Stimulated activated CD8-positive, alpha-beta memory T cell treated with anti-CD3 and anti-CD28 coated beads, Interleukin-7, amount 100 ng/mL, for 1 hour (primary cell): ENCODE measurements at places on chromosomes 4 and X.

DNA sequence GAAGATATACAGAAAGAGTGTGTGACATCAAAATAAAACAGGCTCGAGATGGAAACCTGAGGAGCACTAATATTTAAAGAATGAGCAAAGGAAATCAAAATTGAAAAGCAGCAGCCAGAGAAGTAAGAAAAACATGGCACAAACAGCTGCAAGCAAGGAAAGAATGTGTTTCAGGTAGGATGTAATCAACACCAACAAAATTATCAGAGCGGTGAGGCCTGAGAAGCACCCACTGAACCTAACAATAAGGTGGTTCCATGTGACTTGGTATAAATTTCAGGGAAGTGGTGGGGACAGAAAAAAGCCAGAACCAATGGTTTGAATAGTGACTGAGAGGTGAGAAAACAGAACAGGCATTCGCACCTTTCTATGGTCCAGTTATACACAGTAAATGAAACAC lies 11.5 kb downstream of the SLC39A8 start:
- DNase-seq = no peak

DNA sequence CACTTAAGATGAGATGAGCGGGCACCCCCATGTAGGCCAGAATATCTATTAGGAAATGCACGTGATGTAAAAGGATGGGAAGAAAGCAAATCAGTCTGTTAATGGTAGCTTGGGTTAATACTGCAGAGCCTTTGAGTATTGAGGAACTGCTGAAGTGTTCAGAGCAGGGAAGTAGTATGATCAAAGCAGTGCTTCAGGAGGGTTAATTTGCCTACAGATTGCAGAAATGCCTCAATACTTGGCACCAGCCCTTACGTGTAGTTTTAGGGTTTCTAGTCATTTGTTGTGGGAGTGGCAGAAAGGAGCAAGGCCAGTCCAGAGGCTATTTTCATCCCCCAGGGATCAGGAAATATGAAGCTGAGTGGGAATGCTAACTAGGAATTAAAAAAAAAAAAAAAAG lies 19.7 kb downstream of the ZFX start:
- DNase-seq = no peak

GRCh38 chrX:73525928-73526690 lies 36.9 kb upstream of the CHIC1 start:
- no peak for DNase-seq

DNA sequence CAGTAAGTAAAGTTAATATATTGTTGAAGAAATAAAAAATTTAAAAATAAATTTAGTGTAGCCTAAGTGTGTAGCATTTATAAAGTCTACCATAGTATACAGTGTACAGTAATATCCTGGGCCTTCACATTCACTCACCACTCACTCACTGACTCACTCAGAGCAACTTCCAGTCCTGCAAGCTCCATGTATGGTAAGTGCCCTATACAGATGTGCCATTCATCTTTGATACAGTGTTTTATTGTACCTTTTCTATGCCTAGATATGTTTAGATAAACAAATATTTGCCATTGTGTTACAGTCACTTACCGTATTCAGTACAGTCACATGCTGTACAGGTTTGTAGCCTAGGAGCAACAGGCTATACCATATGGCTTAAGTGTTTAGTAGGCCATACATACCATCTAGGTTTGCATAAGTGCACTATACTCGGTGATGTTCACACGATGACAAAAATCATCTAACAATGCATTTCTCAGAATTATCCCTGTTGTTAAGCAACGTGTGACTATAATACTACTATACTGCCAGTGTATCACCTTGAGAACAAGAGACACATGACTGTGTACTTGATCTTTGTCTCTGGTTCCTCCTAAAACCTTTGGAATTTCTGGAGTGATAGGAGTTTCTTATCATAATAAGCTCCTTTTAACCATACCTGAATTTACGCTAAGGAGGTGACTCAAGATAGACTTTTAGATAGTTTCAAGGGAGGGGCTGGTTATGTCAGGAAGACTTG lies 25.8 kb upstream of the SEPTIN11 start:
- DNase-seq = no peak

GRCh38 chr4:36267486-36268268 lies 13.7 kb upstream of the DTHD1 start:
- no peak for DNase-seq

- DNase-seq = no peak
These were observed 145.5 kb upstream of the MAMLD1 start for GRCh38 chrX:150217609-150218008.

GRCh38 chr4:136036744-136037143 lies 1495.5 kb downstream of the PCDH18 start:
- DNase-seq = no peak

DNA sequence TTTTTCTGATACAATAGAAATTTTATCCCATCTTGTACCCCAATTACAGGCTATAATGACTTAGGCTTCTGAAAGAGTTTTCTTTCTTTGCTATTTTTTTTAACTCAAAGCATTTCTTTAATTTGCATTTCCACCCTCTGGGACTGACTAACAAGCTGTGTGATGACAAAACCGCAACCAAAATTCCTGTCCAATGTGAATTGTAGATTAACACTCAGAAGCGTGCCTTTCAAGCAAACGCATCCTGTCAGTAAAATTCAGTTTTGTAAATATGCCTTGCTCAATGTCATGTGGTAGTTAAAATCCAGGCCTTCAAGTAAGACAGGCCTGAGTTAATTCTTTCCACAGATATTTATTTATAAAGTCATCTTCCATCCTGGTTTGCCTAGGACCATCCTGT lies 50.3 kb downstream of the STK32B start:
- DNase-seq = no peak

GRCh38 chrX:19855700-19856381 lies 31.6 kb downstream of the SH3KBP1 start:
- no peak for DNase-seq

GRCh38 chr4:106614441-106614840 lies 245.9 kb upstream of the GIMD1 start:
- DNase-seq = no peak

DNA sequence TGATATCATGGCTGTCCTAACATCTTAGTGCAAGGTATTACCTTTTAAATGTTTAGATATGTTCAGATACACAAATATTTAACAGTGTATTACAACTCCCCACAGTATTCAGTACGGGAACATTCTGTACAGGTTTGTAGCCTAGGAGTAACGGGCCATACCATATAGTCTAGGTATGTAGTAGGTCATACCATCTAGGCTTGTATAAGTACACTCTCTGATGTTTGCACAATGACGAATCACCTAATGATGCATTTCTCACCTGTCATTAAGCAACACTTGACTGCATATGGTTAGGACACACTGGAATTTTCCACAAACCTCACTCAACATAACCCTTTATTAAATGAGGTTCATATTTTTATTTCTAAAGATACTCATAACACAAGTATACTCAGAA lies 67.7 kb downstream of the THOC2 start:
- DNase-seq = no peak

DNA sequence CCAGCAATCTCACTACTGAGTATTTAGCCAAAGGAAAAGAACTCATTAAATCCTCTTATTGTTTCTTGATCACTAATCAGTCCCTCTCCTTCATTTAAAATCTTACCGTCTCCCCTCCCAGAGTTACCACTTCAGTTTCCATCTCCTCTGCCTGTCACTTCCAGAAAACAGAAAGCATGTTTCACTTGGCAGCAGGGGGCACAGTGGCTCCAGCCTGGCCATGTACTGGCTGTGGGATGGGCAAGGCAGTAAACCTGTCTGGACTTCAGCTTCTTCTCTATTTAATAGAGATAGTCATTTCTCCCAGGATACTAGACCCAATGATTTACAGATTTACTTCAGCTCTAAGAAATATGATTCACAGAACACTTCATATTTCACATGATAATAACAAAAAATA lies 63.2 kb downstream of the CD40LG start:
- DNase-seq = no peak

- DNase-seq = no peak
These were observed 28.2 kb downstream of the SULT1E1 start for GRCh38 chr4:69831646-69832325.

DNA sequence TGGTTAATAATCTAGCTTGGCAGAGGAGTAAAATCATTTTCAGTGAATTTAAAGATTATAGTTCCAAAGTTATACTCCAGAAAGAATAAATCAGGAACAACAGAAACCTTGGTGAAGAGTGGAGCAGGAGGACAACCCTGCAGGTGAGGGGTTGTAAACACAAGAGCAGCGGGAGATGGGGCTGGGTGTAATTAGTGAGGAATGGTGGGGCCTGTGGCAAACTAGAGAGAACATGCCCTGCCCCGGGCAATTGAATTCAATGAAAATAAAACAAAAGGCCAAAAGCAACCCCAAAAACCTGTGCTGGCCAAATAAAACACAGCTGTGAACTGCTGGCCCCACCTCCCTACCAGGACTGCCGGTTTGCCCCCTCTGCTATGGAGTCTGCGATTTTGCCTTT lies 325.2 kb downstream of the NR3C2 start:
- DNase-seq = no peak

DNA sequence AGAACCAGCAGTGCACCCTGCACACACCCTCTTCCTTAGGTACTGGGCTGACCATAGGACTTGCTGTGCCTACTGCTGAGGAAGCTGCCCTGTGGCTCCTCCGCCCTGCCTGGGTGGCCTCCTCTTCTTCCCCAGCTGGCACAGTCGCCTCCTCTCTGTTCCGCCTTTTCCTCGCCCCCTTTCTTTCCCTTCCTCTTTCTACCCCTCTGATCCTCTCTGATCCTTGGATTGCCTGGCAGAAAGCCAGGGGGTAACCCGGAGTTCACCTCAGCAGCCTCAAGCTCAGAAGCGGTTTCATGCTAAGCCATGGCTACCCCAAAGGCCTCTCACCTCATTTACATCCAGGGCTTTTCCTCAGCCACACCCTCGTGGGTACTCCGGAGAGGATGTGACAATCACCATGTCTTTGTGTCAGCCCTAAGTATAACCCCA lies 136.2 kb downstream of the SMIM20 start:
- no peak for DNase-seq

- DNase-seq = no peak
These were observed 883.3 kb downstream of the TRIML1 start for GRCh38 chr4:189022440-189023035.

GRCh38 chr4:94228493-94229216 lies 21.0 kb downstream of the SMARCAD1 start:
- no peak for DNase-seq

- DNase-seq = no peak
These were observed 40.5 kb downstream of the AGA start for GRCh38 chr4:177401658-177402273.

GRCh38 chr4:116829187-116829586 lies 256.2 kb downstream of the TRAM1L1 start:
- DNase-seq = no peak

DNA sequence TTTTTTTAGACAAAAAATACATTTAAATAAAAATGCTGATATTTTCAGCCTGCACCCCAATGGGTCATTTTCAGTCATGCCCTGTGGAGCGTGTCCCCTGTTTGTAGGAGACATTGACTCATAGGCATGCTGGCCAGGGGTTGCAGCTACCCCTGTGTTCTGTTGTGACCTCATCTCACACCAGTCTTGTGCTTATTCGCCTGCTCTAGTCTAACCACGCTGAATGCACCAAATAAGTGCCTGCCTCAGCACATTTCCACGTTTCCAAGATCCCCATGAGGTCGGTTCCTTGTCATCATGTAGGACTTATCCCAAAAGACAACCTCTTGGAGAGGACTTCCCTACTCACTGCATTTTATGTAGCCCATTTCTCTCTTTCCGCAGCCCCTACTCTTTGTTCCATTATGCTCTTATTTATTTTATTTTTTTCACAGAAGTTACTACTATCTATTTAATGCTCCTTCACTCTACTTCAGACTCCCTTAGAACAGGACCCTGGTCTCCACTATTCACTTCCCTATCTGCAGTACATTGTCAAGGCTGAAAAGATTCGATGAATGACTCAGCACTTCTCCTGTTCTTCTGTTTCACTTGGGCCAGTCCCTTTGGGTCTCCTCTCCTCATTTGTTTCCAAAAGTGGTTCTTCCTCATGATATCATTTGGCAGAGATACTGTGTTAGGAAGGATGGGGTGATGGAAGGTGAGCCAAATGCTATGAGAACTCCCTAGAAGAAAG lies 109.7 kb downstream of the MSL3 start:
- no peak for DNase-seq

GRCh38 chr4:153747406-153747955 lies 12.3 kb downstream of the RNF175 start:
- DNase-seq = no peak

DNA sequence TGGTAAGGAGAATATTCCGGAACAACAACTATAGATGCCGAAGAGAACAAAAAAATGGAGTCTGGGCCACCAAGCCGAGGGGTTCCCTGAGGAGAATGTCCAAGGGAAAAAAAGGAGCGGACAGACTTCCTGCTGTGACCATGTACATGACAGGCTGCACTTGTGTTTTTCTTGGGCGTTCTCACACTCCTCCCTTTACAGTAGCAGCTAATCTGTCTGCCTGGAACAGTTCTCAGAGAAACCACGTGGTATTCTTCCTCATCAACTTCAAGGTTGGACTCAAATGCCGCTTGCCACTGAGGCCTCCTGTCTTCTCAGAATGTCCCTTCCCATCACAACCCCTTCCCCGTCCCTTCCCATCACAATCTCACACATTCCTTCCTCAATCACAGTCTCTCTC lies 30.8 kb upstream of the MTNR1A start:
- DNase-seq = no peak

DNA sequence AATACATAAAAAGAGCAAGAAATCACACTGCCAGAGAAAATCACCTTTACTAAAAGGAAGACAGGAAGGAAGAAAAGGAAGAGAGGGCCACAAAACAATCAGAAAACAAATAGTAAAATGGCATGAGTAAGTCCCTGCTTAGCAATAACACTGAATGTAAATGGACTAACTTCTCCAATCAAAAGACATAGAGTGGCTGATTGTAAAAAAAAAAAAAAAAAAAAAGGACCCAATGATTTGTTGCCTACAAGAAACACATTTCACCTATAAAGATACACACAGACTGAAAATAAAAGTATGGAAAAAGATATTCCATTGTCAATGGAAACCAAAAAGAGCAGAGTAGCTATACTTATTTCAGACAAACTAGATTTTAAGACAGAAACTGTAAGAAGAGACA lies 12.6 kb downstream of the CENPU start:
- DNase-seq = no peak

GRCh38 chrX:40104985-40105834 lies 7.5 kb upstream of the BCOR start:
- no peak for DNase-seq

- DNase-seq = no peak
These were observed 576.2 kb upstream of the CT83 start for GRCh38 chrX:117038918-117039440.

DNA sequence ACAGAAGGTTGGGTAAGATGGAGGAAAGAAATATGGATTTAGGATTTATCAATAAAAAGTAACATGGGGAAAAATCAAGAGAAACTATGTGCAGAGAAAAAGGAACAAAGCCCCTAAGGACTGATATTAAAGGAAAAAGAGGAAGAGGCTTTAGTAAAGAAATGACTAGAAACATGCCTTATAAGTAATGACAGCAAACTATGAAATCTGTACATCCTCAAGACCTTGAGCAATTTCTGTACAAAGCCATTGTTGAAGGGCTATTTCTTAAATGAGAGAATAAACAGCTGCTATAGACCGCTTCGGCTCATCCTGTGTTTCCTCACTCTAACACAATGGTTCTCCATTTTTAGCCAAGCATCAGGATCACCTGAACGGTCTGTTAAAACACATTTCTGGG lies 180.3 kb upstream of the ATOH1 start:
- DNase-seq = no peak
